ENCODE measurements at places on chromosomes 16 and 17. TPM values are rescaled to one million over a fixed set of nuclear protein-coding genes. Genes with fewer than 3 reads are reported as not detected.

DNA sequence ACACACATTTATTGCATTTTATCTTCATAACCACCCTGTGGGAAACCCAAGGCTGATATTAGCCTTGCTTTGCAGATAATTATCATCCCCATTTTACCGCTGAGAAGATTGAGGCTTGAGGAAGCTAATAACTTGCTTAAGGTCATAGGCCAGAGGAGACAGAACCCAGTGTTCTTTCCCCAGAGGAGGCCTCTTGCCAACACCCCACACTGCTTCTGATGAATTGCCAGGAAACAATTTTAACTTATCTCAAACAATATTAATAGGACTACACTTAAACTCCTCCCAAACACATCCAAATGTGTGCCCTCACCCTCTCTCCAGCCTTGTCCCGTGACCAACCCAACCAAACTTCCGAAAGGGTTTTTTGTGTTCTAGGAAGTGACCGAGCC is 2.1 kb upstream of the SPG7 start:
- DNase-seq, result no peak

- DNase-seq, result no peak
Observed at GRCh38 chr17:35778641-35779196, 16.7 kb downstream of the MMP28 start.

DNA sequence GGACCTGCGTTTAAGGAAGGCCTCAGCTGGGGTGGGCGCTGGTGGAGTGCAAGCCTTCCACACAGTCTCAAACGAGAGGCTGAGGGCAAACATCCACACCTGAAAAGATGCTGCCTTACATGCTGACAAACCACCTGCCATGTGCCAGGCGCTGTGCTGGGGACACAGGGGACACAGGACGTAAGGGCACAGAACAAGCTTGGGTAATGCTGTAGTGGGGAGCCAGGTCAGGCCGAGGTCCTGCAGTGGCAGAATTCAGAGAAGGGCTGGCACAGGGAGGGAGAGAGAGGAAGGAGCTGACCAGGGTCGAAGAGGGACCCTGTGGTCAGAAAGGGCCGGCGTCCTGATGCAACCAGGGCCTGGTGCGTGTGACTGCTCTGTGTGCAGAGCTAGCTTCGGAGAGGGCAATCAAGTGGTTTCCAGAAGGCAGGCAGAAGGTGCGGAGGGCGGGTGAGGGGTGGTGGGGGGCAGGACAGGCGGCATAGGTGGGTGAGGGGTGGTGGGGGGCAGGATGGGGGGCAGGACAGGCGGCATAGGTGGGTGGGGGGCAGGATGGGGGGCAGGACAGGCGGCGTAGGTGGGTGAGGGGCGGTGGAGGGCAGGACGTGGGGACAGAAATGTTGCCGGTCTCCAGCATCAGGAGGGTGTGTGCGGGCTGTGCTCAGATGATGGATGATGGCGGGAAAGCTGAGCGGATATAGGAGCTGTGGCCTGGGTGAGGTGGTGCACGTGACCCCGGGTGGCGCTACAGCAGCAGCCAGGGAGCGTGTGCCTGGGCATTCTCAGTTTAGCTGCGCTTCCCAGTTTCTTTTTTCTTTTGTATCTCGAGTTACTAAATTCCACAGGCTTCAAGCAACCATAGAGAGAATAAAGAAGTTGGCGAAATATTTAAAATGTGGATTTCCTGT is 18.8 kb downstream of the TELO2 start:
- DNase-seq, result no peak

GRCh38 chr17:37051833-37052232 is 103.1 kb downstream of the AATF start:
- DNase-seq, result no peak

DNA sequence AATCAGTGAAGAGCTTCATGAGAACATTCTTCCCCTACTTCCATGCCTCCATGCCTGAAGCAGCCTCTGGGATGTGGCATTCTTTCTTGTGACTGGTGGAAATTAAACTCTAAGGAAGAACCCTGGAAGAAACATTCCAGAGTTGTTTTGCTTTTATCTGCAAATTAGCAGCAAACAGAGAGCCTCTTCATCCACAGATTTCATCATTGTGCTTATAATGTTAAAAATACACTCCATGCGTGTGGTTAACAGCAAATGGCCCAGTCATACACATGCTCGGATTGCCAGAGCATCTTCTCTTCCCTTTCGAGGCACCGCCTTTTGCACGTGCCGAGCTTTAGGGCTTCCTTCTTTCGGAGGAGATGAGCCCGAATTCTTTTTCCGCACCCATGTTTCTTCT is 411.3 kb downstream of the SNX29 start:
- no peak for DNase-seq

GRCh38 chr16:181565-182021 is 1.3 kb downstream of the HBQ1 start:
- peak; percentile 97 for DNase-seq

- DNase-seq, result no peak
Observed at GRCh38 chr17:75105126-75106080, 4.4 kb upstream of the ARMC7 start.

DNA sequence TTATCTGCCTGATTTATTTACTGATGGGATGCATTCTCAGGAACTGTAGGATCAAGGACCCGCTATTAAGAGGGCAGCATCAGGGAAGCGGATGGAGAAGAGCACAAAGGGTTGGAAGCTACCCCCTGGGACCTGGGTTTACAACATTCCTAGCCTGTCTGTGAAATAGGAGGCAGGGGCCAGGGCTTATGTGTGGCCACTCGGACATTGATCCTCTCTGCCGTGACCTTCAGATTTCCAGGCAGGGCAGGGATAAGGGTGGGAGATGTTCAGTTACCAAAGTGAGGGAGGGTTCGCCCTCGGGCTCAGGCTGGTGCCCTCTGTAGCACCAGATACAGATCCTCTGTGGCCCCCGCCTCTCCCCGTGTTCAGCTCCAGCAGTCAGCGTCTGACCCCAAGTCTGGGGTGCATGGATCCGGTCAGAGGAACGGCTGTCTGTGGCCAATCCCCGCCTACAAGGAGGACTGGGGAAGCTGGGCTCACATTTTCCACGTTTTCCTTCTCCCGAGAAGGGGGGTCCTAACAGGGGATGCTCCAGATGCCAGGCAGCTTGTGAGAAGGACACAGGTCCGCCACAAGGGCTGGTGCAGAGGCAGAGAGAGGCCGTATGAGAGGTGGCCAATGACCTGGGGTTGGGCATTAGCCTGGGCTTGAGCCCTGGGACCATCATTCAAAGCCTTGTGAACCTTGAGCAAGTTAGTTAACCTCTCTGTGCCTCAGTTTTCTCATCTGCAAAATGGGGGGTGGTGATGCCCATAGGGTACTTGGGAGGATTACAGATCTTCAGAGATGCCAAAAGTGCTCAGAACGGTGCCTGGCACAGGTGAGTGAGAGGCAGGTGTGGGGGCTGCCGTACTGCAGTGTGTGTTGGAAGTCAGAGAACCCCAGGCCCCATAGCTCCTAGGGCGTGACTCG is 48.3 kb downstream of the ATP2C2 start:
- no peak for DNase-seq

DNA sequence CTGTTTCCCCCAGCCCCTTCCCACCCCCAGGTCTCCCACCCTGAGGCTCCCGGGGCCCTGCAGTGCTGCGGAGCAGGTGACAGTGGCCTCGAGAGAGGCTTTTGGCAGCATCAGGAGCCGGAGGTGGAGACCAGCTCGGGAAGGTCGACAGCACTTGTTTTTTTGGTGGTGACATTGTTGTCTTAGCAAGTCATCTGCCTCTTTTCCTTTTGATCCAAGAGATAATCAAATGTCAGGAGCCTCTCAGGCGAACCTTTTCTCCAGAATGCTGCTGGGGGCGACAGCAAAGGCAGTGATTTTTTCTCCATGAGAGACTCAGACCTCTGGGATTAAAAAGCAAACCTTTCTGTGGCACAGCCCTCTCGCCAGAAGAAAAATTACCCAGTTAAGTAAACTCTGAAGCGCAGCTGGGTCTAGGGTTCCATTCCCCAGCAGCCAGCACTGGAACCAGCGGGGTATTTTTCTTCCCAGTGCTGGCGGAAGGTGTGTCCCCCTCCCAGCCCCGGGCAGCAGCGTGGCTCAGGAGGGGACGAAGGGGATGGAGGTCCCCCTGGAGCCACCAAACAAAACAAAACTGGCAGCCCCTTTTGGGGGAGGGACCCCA is 37.2 kb downstream of the GRIN2C start:
- no peak for DNase-seq

DNA sequence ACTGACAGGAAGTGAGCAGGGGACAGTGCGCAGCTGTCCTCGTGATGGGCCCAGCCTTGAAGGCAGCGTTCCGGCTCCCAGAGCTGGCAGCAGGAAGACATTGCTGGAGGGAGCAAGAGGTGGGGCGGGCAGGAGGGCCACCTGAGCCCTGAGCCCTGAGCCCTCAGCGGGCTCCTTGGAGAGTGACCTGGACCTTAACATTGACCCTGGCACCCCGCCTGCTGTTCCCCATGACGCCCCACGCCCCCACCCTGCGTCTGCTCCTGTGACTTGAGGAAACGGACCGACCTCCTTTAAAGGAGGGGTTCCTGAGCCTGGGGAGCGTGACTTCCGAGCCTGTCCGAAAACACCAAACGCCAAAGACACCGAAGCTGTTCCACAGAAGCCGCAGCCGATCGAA is 25.1 kb upstream of the ENPP7 start:
- DNase-seq, result no peak

- DNase-seq, result no peak
Observed at GRCh38 chr16:58293449-58293848, 1.4 kb downstream of the PRSS54 start.

Gene TNFRSF17
- total RNA-seq, result not detected

Gene CHST4
- total RNA-seq, result not detected

Measured in activated naive CD4-positive, alpha-beta T cell treated with anti-CD3 and anti-CD28 coated beads, Interleukin-2, amount 50 U/mL, for 72 hours (primary cell).